ENCODE measurements at places on chromosomes 6 and 20.

DNA sequence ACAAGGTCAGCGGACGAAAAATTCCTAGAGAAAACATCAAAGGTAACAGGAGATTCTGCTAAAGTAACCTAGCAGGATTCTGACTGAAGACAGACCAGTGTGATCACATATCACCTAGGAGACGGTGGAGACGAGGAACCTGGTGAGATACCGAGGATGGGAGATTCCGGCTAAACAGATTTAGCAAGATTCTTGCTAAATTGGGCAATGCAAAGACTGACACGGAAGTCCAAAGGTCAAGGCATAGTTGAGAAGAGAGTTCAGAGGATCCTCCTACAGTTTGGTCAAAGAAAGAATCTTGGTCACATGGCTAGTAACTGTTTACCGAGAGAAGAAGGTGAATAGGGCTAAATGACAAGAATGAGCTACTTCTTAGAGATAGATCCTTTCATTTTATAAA, 61.1 kb downstream of the TMEM170B start:
- no peak for DNase-seq

DNA sequence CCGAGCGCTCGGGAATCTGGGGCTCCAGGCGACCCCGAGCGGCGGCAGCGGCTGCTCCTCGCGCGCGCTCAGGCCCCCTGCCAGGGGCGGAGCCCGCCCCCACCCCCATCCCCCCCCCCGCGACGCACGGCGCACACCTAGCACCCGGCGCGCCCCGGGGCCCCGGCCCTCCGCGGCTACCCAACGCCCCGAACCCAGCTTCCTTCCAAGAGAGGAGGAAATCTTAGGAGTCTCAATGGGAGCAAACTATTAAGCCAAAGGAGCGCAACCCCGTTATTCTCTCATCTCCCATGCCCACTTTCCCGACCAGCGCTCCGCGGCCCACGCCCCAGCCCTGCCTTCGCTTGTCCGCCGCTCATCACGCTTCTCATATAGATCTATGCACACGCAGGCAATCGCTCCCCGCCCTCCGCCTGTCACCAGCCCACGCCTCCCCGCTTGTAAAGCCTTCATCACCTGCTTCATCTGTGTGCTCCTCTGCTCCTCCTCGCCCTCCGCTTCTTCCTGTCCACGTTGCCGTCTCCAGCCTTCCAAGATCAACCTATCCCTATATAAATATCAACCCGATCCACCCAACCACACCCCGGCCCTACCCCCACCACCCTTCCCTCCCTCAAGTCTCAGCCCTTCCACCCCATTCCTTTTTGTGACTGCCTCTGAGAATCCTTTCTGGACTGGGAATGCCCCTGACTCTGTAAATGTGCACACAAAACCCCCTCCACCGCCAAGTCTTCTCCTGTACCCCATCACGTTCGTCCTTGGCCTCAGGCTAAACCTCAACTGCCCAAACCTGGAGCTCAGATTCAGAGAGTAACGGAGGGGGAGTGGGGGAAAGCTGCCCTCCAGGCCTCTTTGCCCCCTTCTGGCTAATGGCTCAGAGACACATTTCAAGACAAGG, at the start of gene DLK2:
DLK2 (minus strand) TSS at position 18 of the 898 bp plus-strand sequence. CDS start 723 bp downstream, outside the sequence.
- no peak for DNase-seq

GRCh38 chr6:133906050-133906449, 17.1 kb downstream of the TCF21 start:
- peak; percentile 19 for DNase-seq

- DNase-seq = no peak
These were observed 146.4 kb upstream of the FAM83B start for GRCh38 chr6:54700158-54700557.

DNA sequence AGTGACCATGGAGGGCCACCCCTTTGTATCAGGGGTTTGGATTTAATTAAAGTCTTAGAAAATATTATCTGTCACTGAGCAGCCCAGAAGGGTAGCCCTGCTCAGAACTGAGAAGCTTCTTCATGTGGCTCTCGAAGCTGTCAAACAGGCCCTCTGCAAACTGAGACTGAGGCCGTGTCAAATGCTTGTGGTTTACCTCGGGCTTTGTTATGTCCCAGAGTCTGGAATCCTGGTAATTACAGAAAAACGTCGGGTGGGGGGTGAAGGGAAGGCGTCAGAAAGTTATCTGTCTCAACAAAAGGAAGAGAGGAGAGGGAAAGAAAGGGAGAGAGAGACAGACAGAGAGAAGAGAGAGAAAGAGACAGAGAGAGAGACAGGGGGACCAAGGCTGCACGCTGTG, 200.8 kb downstream of the BMP7 start:
- DNase-seq = no peak

DNA sequence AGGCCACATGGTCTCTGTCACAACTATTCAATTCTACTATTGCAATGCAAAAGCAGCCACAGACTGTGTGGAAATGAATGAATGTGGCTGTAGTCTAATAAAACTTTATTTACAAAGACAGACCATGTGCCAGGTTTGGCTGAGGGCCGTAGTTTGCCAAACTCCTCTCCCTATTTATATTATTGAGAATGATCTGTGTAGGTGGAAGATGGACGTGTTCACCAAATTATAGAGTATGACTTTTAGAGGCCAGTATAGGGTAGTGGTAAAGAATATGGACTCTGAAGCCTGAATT, 125.7 kb upstream of the MYLIP start:
- DNase-seq = no peak

DNA sequence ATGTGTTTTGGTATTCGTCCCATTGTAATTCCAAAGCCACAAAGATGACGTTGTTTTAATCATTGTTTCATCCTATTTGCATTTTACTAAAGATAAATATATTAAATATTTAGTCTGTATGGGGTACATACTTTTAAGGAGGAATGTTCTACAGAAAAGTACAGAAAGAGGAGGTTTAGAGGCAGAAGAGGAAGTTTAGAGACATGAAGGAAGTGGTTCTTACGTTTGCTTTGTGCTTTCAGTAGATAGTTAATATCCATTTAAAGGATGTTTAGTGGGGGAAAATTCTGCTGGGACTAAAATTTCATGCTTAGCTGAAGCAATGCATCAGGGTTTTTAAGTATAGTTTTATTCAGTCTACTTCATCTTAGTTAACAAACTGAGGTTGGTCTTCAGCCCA, 116.6 kb downstream of the CRYBG1 start:
- peak; percentile 28 for DNase-seq

DNA sequence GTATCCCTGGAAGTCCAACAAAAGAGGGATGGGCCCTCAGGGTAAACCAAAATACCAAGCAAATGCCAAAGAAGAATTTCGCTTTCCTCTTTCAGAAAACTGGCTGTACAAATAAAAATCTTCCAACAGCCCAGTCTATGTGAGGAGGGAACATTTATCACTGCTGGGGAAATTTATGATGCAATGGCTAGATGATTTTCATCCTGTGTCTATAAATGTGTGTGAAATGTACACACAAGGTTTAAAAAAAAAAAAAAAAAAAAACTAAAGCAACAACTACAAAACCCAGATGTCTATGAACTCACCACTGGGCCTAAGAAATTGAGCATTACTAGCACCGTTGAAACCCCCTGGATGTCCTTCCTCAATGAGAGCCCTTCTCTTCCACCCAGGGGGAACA, 68.7 kb upstream of the SLC4A11 start:
- no peak for DNase-seq

Data from cardiac fibroblast (primary cell).